ENCODE measurements at places on chromosomes 13 and 19.

DNA sequence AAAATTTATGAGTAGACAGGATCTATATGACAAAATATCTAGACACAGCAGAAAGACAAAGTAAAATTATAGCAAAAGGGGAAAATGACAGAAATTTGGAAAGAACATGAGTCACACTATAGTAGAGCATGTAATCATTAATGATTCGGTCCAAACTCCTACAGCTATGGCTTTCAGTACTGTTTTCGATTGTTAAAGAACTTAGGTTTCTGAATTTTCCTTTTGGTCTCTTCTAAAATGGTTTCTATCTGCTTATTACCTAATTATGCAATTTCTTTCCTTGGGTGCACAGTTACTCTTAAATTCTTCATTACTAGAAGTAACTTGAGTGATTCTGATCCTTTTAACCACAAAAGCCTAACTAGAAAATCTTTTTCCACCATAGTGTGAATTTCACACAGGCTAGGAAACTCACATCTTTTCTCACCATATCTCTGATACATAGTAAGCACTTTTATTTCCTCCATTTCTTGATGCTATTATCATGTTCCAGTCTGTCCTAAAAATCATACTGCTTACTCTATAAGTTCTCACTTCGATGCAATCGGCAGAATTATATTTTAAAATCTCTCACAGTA lies 1101.4 kb downstream of the PCDH9 start:
- DNase-seq, result no peak

GRCh38 chr13:102970542-102970941 lies 95.7 kb downstream of the SLC10A2 start:
- DNase-seq, result peak; percentile 59

GRCh38 chr13:112165712-112166111 lies 98.8 kb downstream of the SOX1 start:
- no peak for DNase-seq

GRCh38 chr13:78845656-78846365 lies 186.9 kb upstream of the OBI1 start:
- no peak for DNase-seq

DNA sequence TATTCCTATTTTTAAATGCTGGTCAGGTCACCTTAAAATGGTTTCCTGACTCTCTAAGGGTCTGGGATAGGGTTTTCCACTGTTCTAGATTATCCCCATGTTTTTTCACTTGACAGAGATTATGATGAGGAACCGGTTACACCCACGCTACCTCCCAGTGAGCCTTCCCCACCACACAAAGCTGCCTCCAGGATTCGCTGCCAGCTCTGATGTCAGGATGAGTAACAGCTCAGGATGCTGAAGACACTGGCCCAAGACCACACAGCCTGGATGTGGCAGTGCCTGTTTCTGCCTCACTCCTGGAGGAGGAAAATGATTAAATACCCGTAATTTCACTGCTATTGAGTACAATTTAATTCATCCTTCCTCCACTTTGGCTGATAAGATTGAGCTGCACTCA lies 22.9 kb downstream of the ZNF114 start:
- DNase-seq, result no peak

- DNase-seq, result no peak
Observed at GRCh38 chr19:1046836-1047695, 7.2 kb downstream of the ABCA7 start.

GRCh38 chr19:33906578-33907335 lies 110.1 kb downstream of the KCTD15 start:
- DNase-seq, result no peak

- DNase-seq, result no peak
Observed at GRCh38 chr13:97067017-97067895, 73.0 kb upstream of the OXGR1 start.

DNA sequence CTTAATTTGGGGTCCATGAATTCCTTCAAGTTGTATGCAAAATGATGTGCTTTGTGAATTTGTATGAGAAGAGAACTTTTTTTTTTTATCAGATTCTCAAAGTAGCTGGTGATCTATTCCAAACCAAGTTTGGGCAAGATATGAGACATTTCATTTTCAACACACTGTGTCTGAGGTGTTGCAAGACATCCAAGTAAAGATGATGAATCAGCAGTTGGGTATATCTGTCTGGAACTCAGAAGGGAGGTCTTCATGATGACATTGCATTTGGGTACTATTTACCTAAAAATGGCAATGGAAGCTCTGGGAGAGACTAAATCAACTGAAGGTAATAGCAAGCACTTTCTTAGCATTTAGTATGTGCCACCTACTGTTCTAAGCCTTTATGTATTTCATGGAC lies 2.8 kb downstream of the FAM124A start:
- no peak for DNase-seq

DNA sequence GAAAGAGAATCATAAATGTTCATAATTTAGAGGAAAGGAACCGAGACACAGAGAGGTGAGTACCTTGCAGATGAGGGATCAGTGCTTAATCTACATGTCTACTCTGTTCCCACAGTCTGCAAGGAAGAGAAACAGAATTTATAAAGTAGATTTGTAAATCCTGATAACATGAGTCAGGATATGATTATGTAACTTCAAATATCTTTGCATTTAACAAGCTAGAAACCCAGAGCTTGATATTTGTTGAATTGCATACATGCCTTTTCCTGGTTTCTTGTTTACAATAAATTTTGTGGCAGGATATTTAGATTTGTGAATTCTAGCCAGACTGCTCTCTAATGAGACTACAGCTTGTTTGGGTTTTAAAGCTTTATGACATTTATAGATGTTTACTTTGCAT lies 219.2 kb downstream of the ENOX1 start:
- DNase-seq, result no peak

DNA sequence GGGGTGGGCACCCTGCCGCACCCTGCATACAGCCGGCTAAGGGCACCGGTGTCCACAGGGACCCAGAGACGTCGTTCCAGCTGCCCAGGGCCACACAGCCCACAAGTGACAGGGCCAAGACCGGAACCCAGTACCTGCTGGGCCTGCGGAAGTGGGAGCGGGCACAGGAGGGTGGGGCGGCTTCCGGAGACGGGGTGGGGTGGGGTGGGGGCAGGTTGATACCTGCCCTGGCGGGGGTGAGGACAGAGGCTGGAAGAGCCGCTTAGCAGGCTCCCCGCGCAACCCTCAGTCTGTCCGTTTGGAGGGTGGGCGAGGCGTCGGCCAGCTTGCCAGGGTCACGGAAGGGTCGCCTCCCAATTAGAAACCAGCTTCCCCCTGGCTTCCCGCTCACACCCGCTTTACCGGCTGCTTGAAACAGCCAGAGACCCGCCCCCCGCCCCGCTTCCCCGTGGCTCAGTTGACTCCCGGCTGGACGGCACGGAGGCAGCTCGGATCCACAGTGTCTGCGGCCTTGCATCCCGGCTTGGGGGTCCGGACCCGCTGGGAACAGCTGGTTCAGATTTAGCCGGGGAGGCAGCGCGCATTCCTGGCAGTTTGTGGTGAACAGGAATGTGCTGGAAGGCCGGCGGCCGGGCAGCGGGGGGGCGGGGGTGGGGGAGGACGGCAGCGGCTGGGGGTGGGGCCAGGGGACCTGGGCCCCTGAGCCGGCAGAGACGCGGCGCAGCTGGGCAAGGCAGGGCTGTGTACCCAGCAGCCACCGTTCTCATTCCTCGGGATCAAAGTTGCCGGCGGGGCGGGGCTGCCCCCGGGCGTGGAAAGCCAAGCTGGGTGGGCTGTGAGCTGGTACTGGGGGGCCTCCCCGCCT lies 1.9 kb downstream of the CNN2 start:
- peak; percentile 78 for DNase-seq

DNA sequence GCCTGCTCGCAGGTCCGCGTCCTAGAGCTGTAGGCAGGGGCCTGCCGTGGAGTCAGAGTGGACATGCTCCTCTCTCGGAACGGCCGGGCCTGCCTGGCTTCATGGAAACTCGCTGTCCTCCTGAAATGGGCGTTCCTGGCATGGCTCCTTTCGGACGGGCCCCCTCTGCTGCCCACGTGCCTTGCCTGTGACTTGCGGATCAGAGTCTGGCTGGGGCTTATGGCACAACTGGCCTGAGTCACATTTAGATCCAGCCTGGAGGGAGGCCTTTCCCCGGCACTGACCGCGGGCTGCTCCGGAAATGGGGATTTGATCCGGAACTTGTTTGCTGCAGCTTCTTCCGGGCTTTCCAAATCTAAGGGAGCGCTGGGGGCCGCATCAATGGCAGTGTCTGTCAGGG lies 28.1 kb downstream of the THSD1 start:
- DNase-seq, result no peak

- peak; percentile 69 for DNase-seq
Observed at GRCh38 chr13:50512474-50513299, 330.8 kb downstream of the DLEU7 start.

DNA sequence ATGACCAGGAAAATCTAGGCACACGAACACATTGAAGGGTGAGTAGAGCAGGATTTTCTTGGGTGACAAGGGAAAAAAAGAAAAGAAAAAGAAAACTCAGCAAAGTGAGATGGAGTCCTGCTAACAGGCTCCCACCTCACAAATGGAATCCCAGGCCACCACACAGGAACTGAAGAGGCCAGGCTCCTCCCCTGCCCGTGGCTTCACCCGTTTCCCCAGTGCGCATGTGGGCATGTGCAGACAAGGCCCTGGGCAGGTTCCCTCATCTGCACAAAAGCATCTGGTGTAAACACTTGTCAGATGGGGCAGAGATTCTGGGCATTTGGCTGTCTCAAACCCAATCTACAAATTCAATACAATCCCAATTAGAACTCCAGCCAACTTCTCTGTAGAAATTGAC lies 24.5 kb downstream of the CFAP97D2 start:
- DNase-seq, result no peak

- peak; percentile 55 for DNase-seq
Observed at GRCh38 chr19:54478677-54479266, 5.7 kb upstream of the CDC42EP5 start.

DNA sequence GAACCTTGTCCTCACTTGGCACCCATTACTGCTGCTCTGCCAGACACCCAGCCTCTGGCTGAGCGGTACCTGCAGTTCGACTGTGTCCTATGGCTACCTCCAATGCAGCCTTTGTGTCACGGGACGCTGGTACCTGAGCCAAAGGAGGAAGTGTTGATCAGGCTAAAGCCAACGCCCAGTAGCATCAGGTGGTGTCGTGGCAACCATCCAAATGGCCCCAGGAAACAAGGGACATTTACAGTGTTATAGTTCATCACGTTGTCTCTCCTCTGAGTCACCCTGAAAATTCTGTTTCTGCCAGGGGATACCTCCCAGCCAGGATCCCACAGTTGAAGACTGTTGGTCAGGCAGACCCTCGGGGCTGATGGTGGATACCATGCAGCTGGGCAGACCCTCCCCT lies 10.1 kb downstream of the RHPN2 start:
- no peak for DNase-seq

DNA sequence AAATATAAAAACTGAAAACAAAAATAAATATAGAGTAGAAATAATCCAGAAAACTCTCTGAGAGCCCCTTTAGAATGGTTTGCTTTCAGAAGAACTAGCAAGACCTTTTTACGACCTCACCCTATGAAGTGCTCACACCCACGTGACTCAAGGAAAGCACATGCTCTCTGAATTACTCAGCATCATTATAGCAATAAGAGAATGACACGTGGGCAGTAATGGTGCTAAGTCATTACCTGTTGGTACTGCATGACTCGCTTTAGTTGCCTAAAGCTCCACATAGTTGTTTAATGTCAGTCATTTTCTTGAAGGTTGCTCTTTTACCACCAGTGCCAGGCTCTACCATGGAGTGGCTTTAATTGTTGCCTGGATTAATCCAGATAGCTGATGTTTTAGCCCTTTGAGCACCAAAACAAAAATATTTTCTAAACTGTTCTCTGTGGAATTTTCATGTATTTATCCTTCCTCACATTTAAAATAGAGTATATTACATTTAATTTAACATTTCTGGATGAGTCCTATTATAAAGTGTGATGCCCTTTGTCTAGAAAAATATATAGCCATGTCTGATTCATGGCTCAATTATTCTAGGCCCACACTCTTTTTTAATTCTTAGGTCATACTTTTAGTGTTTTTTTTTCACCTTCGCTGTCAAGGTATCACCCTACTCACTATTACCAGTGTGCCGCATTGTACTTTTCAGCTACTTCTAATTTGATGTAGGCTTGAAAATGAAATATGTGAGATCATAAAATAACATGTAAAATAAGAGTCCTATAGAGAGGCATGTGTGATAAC lies 56.8 kb downstream of the THSD1 start:
- DNase-seq, result peak; percentile 16

- no peak for DNase-seq
Observed at GRCh38 chr13:90205081-90205480, 1142.4 kb upstream of the MIR17HG start.
